Diencephalon (tissue), 1 donor: ENCODE measurements at places on chromosomes 12 and 14. TPM values are rescaled to one million over a fixed set of nuclear protein-coding genes. Genes with fewer than 3 reads are reported as not detected.

The KRT74 gene
- not detected for total RNA-seq

The ADAM20 gene
- 3.7 TPM for total RNA-seq

The PIWIL1 gene
- total RNA-seq = 0.23 TPM

The KLHL28 gene
- 43.1 TPM for total RNA-seq
